ENCODE measurements at places on chromosomes 13 and 19. TPM values are rescaled to one million over a fixed set of nuclear protein-coding genes. Genes with fewer than 3 reads are reported as not detected.
A peak's percentile ranks its signal among the peaks of the same experiment; 100 is the strongest.

DNA sequence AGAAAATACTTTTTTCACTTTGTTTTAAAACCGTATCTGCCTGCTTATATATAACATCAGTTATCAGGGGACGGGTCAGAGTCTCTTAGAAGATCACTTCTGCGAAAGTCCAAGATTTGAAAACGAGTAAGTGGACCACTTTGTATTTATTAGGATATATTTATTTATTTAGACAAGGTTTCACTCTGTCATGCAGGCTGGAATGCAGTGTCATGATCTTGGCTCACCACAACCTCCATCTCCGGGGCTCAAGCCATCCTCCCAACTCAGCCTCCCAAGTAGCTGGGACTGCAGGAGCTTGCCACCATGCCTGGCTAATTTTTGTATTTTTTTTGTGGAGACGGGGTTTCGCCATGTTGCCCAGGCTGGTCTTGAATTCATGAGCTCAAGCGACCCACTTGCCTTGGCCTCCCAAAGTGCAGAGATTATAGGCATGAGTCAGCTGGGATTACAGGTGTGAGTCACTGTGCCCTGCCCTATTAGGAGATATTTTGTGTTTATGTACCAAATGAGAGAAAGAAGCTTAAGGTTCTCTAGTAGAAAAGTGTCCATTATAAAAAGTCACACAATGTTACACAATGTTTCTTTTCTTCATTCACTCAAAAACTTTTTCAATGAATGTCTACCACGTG is 39.5 kb downstream of the RASL11A start:
- no peak overlapping the region for H3K4me3 ChIP-seq
- no peak overlapping the region for H3K27ac ChIP-seq
- no peaks in the 10 kb centered on the region for H3K27me3 ChIP-seq
- no peaks in the 10 kb centered on the region for H3K36me3 ChIP-seq

APC2 gene
- 0.04 TPM for total RNA-seq

- no peak overlapping the region for H3K27ac ChIP-seq
- H3K4me1 ChIP-seq: no peaks in the 10 kb centered on the region
- no peaks in the 10 kb centered on the region for H3K27me3 ChIP-seq
- no peak for DNase-seq
- no peak overlapping the region for H3K4me3 ChIP-seq
Measured at GRCh38 chr19:7808108-7808507, 21.9 kb upstream of the EVI5L start.

ZNF850 gene
- 5.2 TPM for total RNA-seq

DNA sequence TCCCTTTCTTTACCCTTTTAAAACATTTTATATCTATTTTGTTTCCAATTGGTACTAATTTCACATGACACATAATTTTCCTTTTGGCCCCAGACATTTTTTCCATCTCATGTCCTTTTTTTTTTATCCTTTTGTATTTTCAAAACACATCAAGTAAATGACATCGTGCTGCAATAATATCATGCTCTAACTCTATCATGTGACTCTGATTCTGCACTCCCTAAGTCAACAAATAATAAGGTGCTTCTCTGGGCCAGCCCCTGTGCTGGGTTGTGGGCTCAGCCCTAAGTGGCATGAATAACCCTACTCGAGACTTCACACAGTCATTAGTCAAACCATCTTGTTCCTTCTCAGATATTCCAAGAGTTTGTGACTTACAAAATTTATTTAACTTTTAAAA is 21.7 kb downstream of the NALCN start:
- H3K36me3 ChIP-seq: no peaks in the 10 kb centered on the region
- no peak overlapping the region for H3K27ac ChIP-seq
- no peaks in the 10 kb centered on the region for H3K27me3 ChIP-seq
- no peaks in the 10 kb centered on the region for H3K4me1 ChIP-seq
- DNase-seq: no peak

ATP8B3 gene
- 0.51 TPM for total RNA-seq

DNA sequence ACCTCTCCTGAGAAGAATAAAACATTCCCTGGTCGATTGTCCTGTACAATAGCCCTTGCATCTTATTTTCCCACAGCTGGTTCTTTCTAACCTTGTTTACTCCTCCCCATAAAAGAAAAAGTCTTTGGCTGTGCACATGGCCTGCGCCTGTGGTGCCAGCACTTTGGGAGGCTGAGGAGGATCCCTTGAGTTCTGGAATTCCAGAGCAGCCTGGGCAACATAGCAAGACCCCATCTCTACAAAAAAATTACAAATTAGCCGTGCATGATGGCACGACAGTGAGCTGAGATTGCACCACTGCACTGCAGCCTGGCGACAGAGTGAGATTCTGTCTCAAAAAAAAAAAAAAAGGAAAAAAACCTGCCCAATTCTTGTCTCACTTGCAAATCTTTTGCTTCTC is 7.2 kb upstream of the NUP62 start:
- H3K27me3 ChIP-seq: no peaks in the 10 kb centered on the region
- peaks cover 8% of the 10 kb centered on the region for H3K4me1 ChIP-seq
- H3K4me3 ChIP-seq: no peak overlapping the region
- H3K27ac ChIP-seq: no peak overlapping the region
- no peaks in the 10 kb centered on the region for H3K36me3 ChIP-seq
- no peak for DNase-seq

GRCh38 chr13:43143591-43143990 is 120.2 kb downstream of the DNAJC15 start:
- H3K27ac ChIP-seq: no peak overlapping the region
- H3K27me3 ChIP-seq: no peaks in the 10 kb centered on the region
- H3K4me1 ChIP-seq: no peaks in the 10 kb centered on the region
- DNase-seq: no peak

- H3K4me3 ChIP-seq: peak overlapping the region; percentile 50
- peaks cover 94% of the 10 kb centered on the region for H3K4me1 ChIP-seq
- H3K27ac ChIP-seq: peak overlapping the region; percentile 84
- peaks cover 6% of the 10 kb centered on the region for H3K36me3 ChIP-seq
- H3K27me3 ChIP-seq: no peaks in the 10 kb centered on the region
Measured at GRCh38 chr19:13099073-13099999, 3.3 kb downstream of the LYL1 start.

DNA sequence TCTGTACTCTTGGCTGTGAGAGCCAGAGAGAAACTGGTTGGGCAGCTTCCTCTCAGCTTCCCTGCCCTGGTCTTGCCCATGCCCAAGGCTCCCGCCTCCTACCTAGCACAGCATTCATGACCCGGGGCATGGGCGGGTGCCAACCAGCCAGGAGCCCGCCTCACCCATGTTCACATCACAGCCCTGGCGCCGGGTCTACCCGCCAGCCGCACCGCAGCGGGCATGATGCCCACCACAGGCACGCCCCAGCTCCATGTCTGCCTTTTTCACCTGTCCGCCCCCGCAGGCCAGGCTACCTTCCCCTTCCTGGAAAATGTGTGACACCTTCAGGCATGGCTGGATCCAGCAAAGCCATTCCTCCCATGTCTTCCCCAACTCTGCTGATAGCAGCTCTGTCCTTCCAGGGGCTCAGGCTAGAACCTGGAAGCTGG is 42.1 kb downstream of the PTPRS start:
- no peaks in the 10 kb centered on the region for H3K36me3 ChIP-seq
- no peak for DNase-seq
- no peak overlapping the region for H3K4me3 ChIP-seq
- no peak overlapping the region for H3K27ac ChIP-seq
- no peaks in the 10 kb centered on the region for H3K4me1 ChIP-seq

- H3K4me3 ChIP-seq: no peak overlapping the region
- DNase-seq: no peak
- no peak overlapping the region for H3K27ac ChIP-seq
- no peaks in the 10 kb centered on the region for H3K4me1 ChIP-seq
- H3K27me3 ChIP-seq: no peaks in the 10 kb centered on the region
Measured at GRCh38 chr13:104477261-104477660, 1411.0 kb upstream of the SLC10A2 start.

- peaks cover 24% of the 10 kb centered on the region for H3K4me1 ChIP-seq
- no peak overlapping the region for H3K27ac ChIP-seq
- H3K27me3 ChIP-seq: peaks cover 7% of the 10 kb centered on the region
- no peaks in the 10 kb centered on the region for H3K36me3 ChIP-seq
- no peak overlapping the region for H3K4me3 ChIP-seq
- DNase-seq: no peak
Measured at GRCh38 chr19:55077106-55077505, 1.4 kb downstream of the EPS8L1 start.

TMEM150B gene
- not detected for total RNA-seq

GRCh38 chr19:12782174-12782423 is 6.7 kb upstream of the HOOK2 start:
- peak overlapping the region; percentile 53 for H3K4me3 ChIP-seq
- no peaks in the 10 kb centered on the region for H3K36me3 ChIP-seq
- H3K27me3 ChIP-seq: no peaks in the 10 kb centered on the region
- no peaks in the 10 kb centered on the region for H3K4me1 ChIP-seq

DNA sequence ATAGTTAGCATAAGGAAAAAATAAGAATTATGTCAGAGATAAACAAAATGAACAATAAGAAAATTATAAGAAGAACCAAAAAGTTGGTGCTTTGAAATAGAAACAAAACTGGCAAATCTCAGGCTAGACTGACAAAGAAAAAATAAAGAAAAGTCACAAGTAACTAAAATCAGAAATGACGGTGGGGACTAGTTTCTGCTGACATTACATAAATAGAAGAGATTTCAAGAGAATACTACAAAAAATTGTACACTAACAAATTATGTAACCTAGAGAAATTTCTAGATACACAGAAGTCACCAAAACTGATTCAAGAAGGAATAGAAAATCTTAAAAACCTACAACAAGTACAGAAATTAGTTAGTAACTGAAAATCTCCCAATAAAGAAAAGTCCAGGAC is 355.6 kb upstream of the SGCG start:
- no peaks in the 10 kb centered on the region for H3K27me3 ChIP-seq
- H3K4me1 ChIP-seq: no peaks in the 10 kb centered on the region
- DNase-seq: no peak

GRCh38 chr13:59345311-59345710 is 818.4 kb downstream of the DIAPH3 start:
- peak overlapping the region; percentile 85 for H3K27ac ChIP-seq
- H3K36me3 ChIP-seq: no peaks in the 10 kb centered on the region
- peaks cover 43% of the 10 kb centered on the region for H3K4me1 ChIP-seq

ZNF556 gene
- not detected for total RNA-seq

Measured in right atrium auricular region (tissue), 2 donors.